Spinal cord (tissue), 10 donors: ENCODE measurements at places on chromosomes 5 and 9. TPM values are rescaled to one million over a fixed set of nuclear protein-coding genes. Genes with fewer than 3 reads are reported as not detected.

Gene NMUR2
- 0.30 TPM for total RNA-seq

Gene SPTAN1
- 740 TPM for total RNA-seq

Gene ALG2
- total RNA-seq = 28.7 TPM

Gene SCGB3A1
- 1.7 TPM for total RNA-seq

- no peaks in the 10 kb centered on the region for H3K27me3 ChIP-seq
- no peak overlapping the region for H3K27ac ChIP-seq
- peaks cover 41% of the 10 kb centered on the region for H3K4me1 ChIP-seq
- H3K4me3 ChIP-seq = no peak overlapping the region
- DNase-seq = peak; percentile 50
- peaks cover 14% of the 10 kb centered on the region for H3K36me3 ChIP-seq
Observed at GRCh38 chr9:137666513-137666822, 47.7 kb downstream of the EHMT1 start.

Gene TUT7
- 28.8 TPM for total RNA-seq

Gene PCDH1
- 25.5 TPM for total RNA-seq

GRCh38 chr5:116543501-116543900, 31.1 kb downstream of the SEMA6A start:
- H3K27me3 ChIP-seq = no peaks in the 10 kb centered on the region
- H3K36me3 ChIP-seq = no peaks in the 10 kb centered on the region
- no peak overlapping the region for H3K27ac ChIP-seq

DNA sequence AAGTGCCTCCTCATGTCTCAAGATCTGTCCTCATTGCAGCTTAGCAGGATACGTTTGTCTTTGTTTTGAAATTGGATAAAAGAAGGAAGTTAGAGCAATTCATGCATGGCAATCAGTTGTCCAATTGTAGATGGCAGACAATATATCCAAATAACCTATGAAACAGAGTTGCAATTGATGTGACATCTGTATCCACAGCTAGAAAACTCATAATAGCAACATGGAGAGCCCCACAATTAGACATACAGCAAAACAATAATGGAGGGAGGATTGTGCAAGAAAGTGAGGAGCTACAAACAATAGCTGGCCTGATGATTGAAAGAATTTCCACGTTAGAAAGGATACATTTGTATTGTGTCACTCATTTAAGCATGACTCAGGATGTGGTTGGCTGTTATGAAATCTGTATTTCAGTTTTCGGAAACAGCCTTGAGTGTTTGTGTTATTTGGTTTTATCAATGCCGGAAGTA, 132.0 kb downstream of the FAM174A start:
- DNase-seq = no peak
- H3K27ac ChIP-seq = no peak overlapping the region
- no peaks in the 10 kb centered on the region for H3K36me3 ChIP-seq
- no peak overlapping the region for H3K4me3 ChIP-seq

- no peak for DNase-seq
- H3K27ac ChIP-seq = no peak overlapping the region
- H3K4me3 ChIP-seq = no peak overlapping the region
- H3K27me3 ChIP-seq = no peaks in the 10 kb centered on the region
Observed at GRCh38 chr5:329768-330167, 8.3 kb downstream of the AHRR start.

DNA sequence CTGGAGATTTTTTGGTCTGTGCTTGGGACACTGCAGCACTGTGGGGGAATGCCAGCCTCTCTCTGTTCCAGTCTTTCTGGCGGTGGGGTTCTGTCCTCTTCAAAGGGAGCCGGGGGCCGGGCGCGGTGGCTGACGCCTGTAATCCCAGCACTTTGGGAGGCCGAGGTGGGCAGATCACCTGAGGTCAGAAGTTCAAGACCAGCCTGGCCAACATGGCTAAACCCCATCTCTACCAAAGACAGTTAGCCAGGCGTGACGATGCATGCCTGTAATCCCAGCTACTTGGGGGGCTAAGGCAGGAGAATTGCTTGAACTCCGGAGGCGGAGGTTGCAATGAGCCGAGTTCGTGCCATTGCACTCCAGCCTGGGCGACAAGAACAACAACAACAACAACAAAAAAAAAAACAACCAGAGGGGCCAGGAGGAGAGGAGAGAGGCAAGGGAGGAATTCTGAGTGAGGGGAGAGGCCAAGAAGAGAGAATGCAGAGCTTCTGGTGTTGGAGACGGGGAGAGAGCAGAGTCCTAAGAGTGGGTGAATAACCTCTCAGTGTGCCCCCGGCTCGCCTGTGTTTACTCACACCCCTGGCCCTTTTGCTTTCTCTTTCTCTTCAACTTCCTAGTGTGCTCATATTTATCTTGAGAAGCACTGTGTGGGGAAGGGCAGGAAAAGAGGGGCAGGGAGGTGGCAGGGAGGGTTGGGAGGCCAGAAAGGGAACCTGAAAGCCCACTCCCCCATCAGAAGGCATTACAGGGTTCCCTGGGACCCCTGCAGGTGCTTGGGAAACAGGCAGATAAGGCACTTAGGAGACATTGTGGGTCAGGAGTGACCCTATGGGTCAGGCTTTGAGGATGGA, 3.2 kb upstream of the SET start:
- peaks cover 34% of the 10 kb centered on the region for H3K4me1 ChIP-seq
- H3K4me3 ChIP-seq = no peak overlapping the region
- H3K27me3 ChIP-seq = peaks cover 9% of the 10 kb centered on the region

DNA sequence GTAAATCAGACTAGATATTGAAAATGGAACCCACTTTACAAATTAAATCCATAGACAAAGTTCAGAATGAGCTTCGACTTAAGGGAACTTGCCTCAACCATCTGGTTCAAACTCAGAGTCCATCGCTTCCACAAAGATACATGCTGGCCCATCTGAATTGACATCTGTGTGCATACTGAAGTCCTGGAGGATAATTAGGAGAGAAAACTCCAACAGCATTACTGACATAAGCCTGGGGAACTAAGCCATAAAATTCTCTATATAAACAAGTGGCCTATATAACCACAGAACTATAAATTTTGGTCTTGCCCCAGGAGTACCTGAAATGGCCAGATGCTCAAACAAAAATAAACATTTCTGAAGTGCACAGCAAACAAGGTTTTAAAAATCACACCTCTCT, 94.4 kb downstream of the IZUMO3 start:
- H3K4me1 ChIP-seq = no peaks in the 10 kb centered on the region
- no peaks in the 10 kb centered on the region for H3K36me3 ChIP-seq
- no peak overlapping the region for H3K27ac ChIP-seq
- no peaks in the 10 kb centered on the region for H3K27me3 ChIP-seq

Gene SLC27A6
- 2.1 TPM for total RNA-seq

- H3K27me3 ChIP-seq = no peaks in the 10 kb centered on the region
- no peaks in the 10 kb centered on the region for H3K36me3 ChIP-seq
- no peaks in the 10 kb centered on the region for H3K4me1 ChIP-seq
- DNase-seq = no peak
- no peak overlapping the region for H3K4me3 ChIP-seq
- no peak overlapping the region for H3K27ac ChIP-seq
Observed at GRCh38 chr9:23812673-23813072, 13.4 kb downstream of the ELAVL2 start.
